ENCODE measurements at places on chromosomes 1 and 21. TPM values are rescaled to one million over a fixed set of nuclear protein-coding genes. Genes with fewer than 3 reads are reported as not detected.

- H3K4me3 ChIP-seq = no peak overlapping the region
- peaks cover 2% of the 10 kb centered on the region for H3K27me3 ChIP-seq
- no peak overlapping the region for H3K27ac ChIP-seq
- no peaks in the 10 kb centered on the region for H3K4me1 ChIP-seq
These were observed 274.5 kb downstream of the S1PR1 start for GRCh38 chr1:101511202-101511891.

DNA sequence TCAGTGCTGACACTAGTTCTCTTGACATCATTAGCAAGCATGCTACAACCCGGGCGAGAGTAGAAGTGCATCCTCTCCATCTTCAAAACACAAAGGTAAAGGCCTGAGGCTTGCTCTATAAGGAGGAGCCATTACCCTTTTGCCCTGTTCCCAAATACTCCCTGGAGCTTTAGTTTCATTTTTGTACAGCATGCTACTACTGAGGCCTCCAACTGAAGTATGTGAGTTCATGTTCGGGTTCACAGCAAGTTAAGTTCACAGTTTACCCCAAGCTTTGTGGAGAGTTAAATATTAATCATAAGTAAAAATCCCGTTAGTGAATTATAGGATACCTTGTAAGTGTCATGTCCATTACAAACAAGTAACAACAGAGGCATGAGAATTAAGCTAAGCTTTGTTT is 156.6 kb downstream of the APP start:
- no peak overlapping the region for H3K27ac ChIP-seq
- H3K36me3 ChIP-seq = no peaks in the 10 kb centered on the region
- H3K4me1 ChIP-seq = no peaks in the 10 kb centered on the region
- no peaks in the 10 kb centered on the region for H3K27me3 ChIP-seq
- no peak overlapping the region for H3K4me3 ChIP-seq

DNA sequence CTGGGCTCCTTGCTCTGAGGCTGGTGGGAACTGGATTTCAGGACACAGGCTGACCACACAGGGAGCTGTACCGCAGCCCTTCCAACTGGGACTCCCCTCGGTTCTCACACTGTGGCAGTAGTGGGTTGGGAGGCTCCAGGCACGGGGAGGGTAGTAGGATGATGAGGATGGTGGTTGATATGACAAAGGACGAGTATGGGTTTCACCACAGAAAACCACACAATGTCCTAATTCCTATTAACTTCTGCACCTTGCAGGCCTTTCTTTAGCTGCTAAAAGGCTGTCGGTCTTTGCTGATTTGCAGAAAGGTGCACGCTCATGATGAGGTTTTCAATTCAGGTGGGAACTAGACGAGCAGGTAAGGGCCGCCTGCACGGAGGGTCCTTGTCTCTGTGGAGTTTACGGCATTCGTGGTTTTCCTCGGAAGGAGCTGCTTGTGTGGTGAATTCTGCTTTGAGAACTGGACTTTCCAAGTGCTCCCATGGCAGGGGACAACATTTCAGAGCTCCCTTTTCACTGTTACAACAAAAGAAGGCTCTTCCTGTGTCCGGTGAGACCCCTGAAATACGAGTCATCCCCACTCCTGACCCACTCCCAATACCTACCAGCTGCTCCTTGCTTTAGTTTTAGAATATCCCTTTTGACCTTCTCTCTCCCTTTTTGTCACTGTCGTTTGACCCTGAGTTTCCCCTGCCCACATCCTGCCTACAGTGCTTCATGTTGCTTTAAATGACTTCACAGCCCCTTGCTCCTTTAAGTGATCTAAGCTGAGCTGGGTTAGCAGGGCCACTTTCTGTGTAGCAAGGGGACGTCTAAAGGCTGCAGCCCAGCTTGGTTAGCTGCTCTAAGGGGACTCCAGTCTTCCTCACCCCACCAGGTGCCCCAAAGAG is 125.1 kb downstream of the MRPS6 start:
- H3K4me1 ChIP-seq = peaks cover 48% of the 10 kb centered on the region
- peaks cover 3% of the 10 kb centered on the region for H3K36me3 ChIP-seq
- DNase-seq = peak; percentile 81
- no peaks in the 10 kb centered on the region for H3K27me3 ChIP-seq
- peak overlapping the region; percentile 88 for H3K27ac ChIP-seq

PLD5 gene
- not detected for total RNA-seq

- no peak overlapping the region for H3K4me3 ChIP-seq
- H3K4me1 ChIP-seq = peaks cover 4% of the 10 kb centered on the region
- no peak overlapping the region for H3K27ac ChIP-seq
- no peaks in the 10 kb centered on the region for H3K27me3 ChIP-seq
- DNase-seq = no peak
These were observed 261.5 kb downstream of the GPATCH2 start for GRCh38 chr1:217369271-217369981.

DNA sequence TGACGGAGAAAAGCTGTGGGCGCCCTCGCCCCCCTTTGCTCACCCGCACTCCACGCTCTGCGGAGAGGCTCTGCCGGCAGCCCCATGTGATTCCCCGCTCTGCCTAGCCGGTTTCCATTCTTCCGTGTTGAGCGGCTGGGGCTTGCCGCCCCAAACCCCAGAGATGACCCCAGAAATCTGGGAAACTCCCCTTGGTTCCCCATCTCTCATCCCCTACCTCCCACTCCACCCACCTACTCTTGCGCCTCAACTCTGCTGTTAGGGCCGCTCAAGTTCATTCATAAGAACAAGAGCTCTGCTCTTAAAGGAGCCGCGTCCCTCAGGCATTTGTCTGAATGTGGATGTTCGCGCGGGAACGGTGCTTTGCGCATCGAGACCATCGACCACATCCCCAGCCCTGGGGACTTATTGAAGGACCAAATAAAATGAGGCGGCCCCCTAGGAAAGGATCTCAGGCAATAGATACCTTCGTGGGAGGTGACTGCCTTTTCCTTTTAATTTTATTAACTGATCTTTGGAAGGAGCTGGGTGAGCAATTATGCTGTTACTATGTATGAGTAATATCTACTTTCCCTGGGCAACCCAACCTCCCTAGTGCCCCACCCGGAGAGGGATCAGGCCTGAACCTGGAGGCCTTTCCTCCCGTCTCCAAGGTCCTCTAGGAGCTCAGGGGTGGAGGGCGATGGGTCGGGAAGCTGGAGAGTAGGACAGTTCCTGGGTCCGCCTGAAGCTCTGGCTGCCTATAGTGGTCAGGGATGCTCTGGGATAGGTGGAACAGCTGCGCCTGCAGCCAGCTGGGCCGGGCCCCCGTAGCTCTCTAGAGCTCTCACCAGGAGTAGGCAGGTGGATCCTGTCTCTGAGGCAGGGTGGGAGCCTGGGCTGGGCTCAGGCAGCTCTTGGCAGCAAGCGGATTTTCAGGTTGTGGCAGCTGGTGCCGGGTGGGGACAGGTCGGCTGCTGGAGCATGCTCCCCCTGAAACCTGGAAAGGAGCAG is 898 bp downstream of the MFSD2A start:
- DNase-seq = peak; percentile 70
- H3K36me3 ChIP-seq = no peaks in the 10 kb centered on the region
- peak overlapping the region; percentile 85 for H3K4me3 ChIP-seq
- peak overlapping the region; percentile 63 for H3K27ac ChIP-seq

CYP4A11 gene
- total RNA-seq = not detected

DNA sequence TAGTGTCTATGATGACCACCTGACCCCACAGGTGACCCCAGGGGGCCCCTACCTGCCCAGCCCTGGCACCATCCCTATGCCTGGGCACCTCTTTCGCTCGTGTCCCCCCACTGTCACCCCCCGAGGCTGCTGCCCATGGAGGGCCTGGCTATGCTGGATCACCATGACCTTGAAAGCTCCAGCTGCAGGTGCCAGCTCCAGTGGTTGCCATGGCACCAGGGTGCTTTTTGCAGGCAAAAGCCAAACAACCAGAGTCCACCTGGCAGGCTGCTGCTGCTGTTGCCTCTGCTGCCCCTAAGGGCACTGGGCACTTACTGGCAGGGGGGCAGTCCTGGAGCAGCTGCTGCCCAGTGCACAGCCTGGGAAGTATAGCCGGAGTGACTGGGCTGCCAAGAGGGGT is 21.7 kb downstream of the ETNK2 start:
- H3K4me3 ChIP-seq = no peak overlapping the region
- H3K27ac ChIP-seq = no peak overlapping the region
- peaks cover 3% of the 10 kb centered on the region for H3K4me1 ChIP-seq
- no peaks in the 10 kb centered on the region for H3K36me3 ChIP-seq
- DNase-seq = no peak

DNA sequence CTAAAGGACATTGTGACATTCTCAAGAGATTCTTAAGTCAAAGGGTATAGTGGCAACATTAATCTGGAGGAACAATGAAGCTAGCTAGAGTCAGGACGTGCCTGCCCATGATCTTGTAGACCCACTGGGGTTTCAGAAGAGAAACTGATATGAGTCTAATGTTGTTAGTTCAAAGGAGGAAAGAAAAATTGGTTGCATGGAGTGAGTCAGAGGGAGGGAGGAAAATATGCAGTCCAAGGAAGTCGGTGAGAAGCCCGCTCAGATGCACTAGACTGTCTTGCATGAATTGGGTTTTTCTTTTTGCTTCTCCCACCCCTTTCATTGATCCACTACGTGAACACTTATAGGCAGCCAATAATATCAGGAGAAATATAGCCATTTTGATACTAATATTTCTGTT is 53.8 kb upstream of the SYT14 start:
- no peak overlapping the region for H3K4me3 ChIP-seq
- no peaks in the 10 kb centered on the region for H3K36me3 ChIP-seq
- peaks cover 5% of the 10 kb centered on the region for H3K4me1 ChIP-seq
- no peak for DNase-seq
- H3K27me3 ChIP-seq = peaks cover 31% of the 10 kb centered on the region

GRCh38 chr21:21971384-21971783 is 973.2 kb downstream of the NCAM2 start:
- no peaks in the 10 kb centered on the region for H3K4me1 ChIP-seq
- no peak overlapping the region for H3K27ac ChIP-seq
- DNase-seq = no peak
- H3K27me3 ChIP-seq = no peaks in the 10 kb centered on the region
- H3K4me3 ChIP-seq = no peak overlapping the region

DNA sequence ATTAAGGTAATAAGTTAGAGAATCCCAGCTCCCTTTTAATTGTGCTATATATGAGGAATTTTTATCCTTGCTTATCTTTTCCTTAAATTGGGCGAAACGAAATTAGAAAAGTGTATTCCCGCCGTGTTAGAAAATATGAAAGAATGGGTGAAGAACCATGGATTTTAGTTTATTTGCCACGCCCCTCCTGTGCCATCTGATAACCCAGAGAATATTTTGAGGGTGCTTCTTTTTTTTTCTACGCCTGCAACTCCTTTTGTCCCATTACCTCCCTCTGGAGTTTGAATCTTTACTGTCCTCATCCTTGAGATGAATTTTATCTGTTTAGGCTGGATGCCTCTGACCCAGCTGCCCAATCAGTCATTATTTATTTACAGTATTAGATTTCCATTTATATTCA is 1.6 kb downstream of the TLCD4 start:
- no peak overlapping the region for H3K27ac ChIP-seq
- peak overlapping the region; percentile 15 for H3K4me3 ChIP-seq
- no peak for DNase-seq
- peaks cover 10% of the 10 kb centered on the region for H3K4me1 ChIP-seq
- peaks cover 1% of the 10 kb centered on the region for H3K36me3 ChIP-seq

DNA sequence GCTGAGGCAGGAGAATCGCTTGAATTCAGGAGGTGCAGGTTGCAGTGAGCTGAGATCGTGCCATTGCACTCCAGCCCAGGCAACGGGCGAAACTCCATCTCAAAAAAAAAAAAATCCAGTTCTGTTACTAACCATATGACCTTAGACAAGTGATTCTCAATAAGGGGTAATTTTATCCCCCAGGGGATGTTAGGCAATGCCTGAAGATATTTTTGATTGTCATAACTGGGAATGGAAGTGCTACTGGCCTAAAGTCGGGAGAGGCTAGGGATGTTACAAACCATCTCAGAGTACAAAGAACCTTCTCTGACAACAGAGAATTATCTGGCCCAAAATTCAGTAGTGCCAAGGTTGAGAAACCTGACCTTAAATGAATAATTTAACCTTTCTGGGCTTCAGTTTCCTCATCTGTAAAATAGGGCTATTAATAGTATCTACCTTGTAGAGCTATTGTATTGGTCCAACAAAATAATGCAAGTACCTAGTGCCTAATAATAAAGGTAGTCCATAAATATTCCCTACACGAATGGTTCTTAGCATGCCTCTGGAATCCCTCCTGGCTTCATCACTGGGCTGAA is 5.8 kb upstream of the LMNA start:
- H3K4me3 ChIP-seq = no peak overlapping the region
- no peaks in the 10 kb centered on the region for H3K36me3 ChIP-seq
- H3K4me1 ChIP-seq = peaks cover 26% of the 10 kb centered on the region
- no peak overlapping the region for H3K27ac ChIP-seq

LTN1 gene
- 27.1 TPM for total RNA-seq

- peaks cover 39% of the 10 kb centered on the region for H3K4me1 ChIP-seq
- H3K36me3 ChIP-seq = peaks cover 74% of the 10 kb centered on the region
- no peaks in the 10 kb centered on the region for H3K27me3 ChIP-seq
- no peak overlapping the region for H3K4me3 ChIP-seq
These were observed 23.2 kb downstream of the RUNX3 start for GRCh38 chr1:24906760-24907490.

PUSL1 gene
- total RNA-seq = 26.3 TPM

DNA sequence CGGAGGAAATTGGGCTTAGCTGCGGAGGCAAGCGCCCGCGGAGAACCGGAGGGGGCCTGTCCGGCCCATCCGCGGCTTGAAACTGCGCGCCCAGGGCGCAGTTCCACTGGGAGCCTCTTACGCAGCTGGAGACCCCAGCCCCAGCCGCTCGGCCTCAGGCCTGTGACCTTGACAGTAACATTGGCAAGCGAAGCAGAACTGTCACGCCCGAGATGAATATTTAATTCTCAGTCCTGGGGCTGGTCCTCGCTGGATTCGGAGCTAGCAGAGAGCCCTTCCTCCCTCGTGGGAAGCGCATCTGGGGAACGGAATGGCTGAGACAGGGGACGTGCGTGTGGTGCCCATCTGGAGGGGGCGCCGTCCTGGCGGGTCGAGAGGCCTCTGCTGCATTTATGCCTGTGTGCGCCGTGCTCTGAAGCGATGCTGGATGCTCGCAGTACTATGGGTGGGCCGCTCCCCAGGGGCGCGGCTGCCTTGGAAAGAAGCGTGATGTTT is 928 bp downstream of the SLC6A17 start:
- no peaks in the 10 kb centered on the region for H3K4me1 ChIP-seq
- peaks cover 45% of the 10 kb centered on the region for H3K27me3 ChIP-seq
- no peak overlapping the region for H3K27ac ChIP-seq
- no peak overlapping the region for H3K4me3 ChIP-seq

All from activated CD8-positive, alpha-beta memory T cell treated with anti-CD3 and anti-CD28 coated beads, Interleukin-2, amount 10 ng/mL, durations not matched to agents 7 days and 5 days (primary cell).